K562 (cell line): ENCODE measurements at places on chromosomes 11 and 22. TPM values are rescaled to one million over a fixed set of nuclear protein-coding genes. Genes with fewer than 3 reads are reported as not detected.

DNA sequence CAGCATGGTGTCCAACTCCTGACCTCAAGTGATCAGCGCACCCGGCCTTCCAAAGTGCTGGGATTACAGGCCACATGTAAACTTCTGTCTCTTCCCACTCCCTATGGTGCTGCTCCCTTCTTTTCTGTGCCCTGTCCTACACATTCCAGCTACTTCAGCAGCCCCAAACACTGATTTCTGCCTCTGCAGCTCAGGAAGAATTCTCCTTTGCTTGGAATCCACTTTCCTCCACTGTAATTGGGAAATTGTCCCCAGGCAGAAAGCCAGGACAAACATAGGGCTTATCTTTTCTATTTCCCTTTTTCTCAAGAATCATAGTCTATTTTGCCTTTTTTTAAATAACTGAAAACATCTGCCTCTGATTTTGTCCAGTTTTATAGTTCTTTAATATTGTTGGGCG is 21.3 kb upstream of the DRG1 start:
- DNase-seq: no peak

DNA sequence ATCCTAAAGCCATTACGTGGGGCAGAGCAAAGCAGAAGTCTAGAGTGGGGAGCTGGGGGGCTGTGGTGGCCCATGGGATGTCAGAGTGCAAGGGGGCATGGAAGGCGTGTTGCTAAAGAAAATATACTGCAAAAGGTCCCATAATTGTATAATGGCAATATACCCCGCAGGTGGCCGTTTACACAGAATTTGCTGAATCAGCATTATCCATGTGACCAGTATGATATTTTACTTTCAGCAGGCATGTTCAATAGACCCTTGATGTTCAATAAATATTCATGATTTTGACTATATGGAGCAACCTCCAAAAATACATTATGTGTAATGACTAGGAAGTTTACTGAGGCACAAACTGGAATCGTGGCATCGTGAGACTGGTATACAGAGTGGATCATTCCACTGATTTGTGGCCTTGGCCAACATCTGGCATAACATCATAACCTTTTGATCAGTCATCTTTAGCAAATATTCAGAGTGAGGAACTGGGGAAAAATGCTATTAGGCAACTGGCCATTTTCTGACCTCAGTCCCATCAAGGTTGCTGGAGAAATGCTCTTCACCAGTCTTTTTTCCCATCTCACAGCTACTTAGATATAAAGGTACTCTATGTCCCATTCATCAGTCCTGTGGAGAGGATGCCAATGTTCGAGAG is 29.3 kb upstream of the PPP2R1B start:
- no peak for DNase-seq

DNA sequence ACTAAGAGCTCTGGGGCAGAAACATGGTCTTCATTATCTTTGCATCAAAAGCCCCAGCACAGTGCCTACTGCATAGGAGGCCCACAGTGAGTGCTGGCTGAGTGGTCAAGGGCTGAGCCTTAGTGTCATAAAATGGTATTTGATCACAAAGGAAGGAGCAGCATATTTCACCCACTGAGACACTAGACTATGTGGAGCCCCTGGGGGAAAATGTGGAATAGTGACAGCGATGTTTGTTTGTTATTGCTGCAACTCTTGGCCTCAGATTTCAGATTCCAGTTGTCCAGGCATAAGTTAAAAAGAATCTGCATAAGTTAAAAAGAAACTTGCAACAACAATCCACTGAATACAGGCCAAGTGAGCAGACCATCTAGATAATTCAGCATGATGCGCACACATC is 7.0 kb downstream of the KIRREL3 start:
- DNase-seq: no peak

DNA sequence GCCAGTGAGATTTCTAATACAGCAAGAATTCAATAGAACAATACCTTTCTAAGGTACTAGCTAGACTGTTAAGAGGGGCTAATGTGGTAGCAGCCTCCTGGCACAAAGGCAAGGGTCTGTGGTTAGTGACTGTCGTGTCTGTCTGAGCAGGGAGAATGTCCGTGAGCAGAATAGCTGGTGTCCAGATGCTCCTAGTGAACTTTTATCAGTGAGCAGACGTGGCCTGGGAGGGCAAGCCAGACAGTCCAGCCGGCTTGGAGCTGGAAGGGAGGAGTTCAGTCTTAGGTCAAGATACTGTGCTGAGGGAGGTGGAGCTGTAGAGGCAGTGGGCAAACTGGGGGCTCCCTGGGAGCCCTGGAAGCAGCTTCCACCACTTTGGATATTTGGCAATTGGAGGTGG is 138.6 kb downstream of the TEAD1 start:
- peak; percentile 82 for DNase-seq

GRCh38 chr22:38317995-38318715 is 922 bp upstream of the CSNK1E start:
- DNase-seq: peak; percentile 68

Gene TMEM41B
- 44.3 and 48.7 TPM in 2 replicates for total RNA-seq

GRCh38 chr11:33697997-33698396 is 2.6 kb downstream of the C11orf91 start:
- no peak for DNase-seq

Gene MTA2
- total RNA-seq: 176 and 203 TPM in 2 replicates

- DNase-seq: no peak
Observed at GRCh38 chr11:119936426-119936825, 201.5 kb downstream of the TRIM29 start.

DNA sequence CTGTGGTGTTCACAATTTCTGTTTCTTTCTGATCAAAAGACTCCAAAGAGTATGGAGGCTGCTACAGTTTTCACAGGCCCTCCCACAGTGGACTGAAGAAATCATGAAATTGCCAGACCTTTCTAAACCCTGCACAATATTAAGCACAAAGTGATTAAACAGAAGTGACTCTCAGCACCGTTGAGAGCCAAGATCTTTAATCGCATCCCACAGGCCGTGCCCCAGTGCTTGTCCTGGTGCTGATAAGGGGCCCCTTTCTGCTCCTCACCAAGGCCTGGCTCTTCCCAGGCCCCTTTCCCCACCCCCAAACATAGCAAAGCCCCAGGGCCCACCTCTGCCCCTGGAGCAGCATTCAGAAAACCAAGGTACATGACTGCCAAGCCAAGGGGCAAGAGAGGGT is 57.4 kb upstream of the BMAL1 start:
- no peak for DNase-seq

GRCh38 chr11:74721479-74721835 is 9.8 kb downstream of the CHRDL2 start:
- no peak for DNase-seq

DNA sequence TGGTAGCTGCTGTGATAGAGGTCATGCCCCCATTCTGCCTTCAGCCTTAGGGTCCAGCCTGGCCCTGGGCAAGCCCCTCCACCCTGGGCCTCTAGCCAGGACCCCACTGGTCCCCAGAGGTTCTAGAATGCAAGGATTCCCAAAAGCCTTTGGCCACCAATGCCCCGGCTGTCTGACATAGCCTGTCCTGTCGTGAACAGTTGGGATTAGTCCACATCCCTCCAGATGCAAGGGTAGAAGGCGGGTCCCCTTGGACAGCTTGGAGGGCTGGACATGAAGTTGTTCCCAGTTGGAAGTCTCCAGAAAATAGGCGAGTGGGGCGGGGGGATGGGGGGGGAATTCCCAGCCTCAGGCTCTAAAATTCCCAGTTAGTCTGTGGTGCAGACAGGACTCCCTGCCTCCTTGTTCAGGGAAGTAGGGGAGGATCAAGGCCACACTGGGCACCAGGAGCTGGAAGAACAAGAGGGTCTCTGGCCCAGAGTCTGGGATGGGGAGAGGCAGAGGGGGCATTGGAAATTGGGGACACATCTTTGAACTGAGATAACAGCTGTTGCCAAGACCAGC is 5.2 kb upstream of the ADORA2A start:
- no peak for DNase-seq

DNA sequence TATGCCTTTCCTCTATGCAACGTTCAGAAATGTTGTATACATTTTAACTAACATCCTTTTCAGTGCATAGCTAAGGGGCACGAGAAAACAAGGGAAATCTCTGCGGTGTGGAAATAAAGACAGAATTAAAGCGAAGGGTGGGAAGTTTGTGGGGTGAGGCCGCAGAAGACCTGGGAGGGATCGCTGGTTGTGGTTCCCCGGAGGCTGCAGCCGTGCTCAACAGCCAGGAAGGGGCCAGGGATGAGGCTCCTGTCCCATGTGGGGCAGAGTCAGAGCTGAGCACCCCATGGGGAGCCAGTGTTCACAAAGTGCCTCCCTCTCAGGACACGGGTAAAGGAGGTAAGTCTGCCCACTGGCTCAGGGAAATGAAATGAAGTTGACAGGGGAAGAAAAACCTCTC is 67.5 kb downstream of the MYEOV start:
- DNase-seq: no peak

Gene CBL
- total RNA-seq: 21.9 and 24.9 TPM in 2 replicates

Gene CABP7
- total RNA-seq: not detected in 2 replicates

GRCh38 chr22:43198936-43199335 is 12.0 kb upstream of the TTLL12 start:
- DNase-seq: no peak

DNA sequence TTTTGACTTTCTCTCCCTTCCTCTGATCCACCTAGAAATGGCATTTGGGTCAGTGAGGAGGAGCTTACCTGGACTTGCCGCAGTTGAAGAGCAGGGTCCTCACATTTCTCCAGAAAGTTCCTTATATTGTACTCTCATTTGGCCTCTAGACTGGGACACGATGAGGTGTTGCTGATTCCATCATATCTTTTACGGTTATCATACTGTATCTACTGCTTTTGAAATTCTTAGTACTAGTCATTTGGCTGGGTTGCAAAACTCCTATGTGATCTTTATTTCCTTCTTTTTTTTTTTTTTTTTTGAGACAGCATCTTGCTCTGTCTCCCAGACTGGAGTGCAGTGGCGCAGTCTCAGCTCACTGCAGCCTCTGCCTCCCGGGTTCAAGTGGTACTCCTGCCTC is 58.7 kb upstream of the FAM181B start:
- DNase-seq: no peak

Gene DGCR6
- 2.0 and 2.7 TPM in 2 replicates for total RNA-seq

GRCh38 chr11:86120807-86121206 is 51.9 kb upstream of the PICALM start:
- DNase-seq: no peak

Gene TUBA8
- total RNA-seq: 1.0 and 1.4 TPM in 2 replicates

Gene ANO1
- 0.13 TPM in 1 of 2 replicates, not detected in the other for total RNA-seq

- DNase-seq: no peak
Observed at GRCh38 chr11:132402071-132402684, 1031.8 kb downstream of the NTM start.

- no peak for DNase-seq
Observed at GRCh38 chr11:34339149-34340064, 18.4 kb downstream of the ABTB2 start.

GRCh38 chr11:61968758-61969390 is 1.4 kb upstream of the FTH1 start:
- no peak for DNase-seq

- no peak for DNase-seq
Observed at GRCh38 chr22:40312050-40312449, 34.2 kb upstream of the ADSL start.

DNA sequence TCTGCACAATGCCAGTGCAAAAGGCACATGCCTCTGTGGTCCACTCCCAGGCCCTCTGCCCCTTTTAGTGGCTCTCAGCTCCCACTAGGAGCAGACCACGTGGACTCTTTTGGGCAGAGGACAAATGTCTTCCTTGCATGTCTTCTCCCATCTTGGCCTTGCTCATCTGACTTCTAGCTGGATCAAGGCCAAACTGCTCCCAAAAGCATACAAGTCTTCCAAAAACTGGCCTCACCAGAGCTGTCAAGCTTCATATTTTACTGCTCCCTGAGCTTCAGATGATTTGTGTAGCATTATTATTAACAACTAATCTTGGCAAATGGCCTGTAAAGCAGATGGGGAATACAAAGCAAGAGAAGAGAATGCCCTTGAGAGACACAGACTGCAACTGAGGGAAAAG is 6.9 kb downstream of the SMPD1 start:
- no peak for DNase-seq

GRCh38 chr11:21411104-21411503 is 741.7 kb downstream of the NELL1 start:
- DNase-seq: no peak

Gene SMC1B
- not detected in 2 replicates for total RNA-seq

Gene PAAF1
- 23.9 and 29.7 TPM in 2 replicates for total RNA-seq

- DNase-seq: no peak
Observed at GRCh38 chr11:15228331-15228849, 113.7 kb downstream of the INSC start.

GRCh38 chr22:38246692-38247091 is 26.1 kb downstream of the TMEM184B start:
- no peak for DNase-seq

DNA sequence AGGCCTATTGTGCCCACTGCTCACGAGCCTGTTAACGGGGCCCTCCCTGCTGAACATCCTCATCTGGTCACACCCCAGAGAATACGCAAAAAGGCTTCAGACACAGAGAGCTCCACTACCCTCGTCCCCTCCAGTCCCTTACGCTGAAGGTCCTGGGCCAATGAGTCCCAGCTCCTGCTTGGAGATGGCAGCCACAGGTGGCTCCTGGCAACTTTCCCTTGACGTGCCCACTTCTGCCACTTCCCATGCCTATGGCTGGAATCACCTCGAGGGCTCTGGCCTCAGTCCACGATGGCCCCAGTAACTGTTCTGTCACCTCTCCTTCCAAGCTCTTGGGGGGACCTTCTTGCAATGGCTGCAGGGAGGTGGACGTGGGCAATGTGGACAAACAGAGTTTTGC is 12.7 kb downstream of the PHF21B start:
- DNase-seq: no peak

DNA sequence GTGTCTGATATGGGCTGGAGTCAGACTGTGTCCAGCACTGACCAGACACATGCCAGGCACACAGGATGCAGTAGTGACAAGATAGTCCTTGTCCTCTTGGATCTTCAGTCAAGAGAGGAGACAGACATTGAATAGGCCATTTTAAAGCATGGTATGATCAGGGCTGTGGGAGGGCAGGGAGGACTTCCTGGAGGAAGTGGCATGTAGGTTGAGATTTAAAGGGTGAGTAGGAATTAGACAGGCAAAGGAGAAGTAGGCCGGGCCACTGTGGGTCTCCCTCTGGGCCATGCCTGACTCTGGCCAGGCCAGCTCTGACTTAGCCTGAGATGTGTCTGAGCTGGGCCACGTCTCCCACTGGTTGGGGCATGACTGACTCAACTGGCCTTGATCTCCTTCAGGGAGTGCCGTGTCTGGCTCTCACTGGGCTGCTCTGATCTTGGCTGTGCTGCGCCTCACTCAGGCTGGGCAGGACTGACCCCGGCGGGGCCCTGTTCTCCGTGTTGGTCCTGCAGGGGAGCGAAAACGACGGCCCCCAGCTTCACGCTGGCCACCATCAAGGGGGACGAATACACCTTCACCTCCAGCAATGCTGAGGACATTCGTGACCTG is 71.2 kb downstream of the MYO7A start:
- no peak for DNase-seq

DNA sequence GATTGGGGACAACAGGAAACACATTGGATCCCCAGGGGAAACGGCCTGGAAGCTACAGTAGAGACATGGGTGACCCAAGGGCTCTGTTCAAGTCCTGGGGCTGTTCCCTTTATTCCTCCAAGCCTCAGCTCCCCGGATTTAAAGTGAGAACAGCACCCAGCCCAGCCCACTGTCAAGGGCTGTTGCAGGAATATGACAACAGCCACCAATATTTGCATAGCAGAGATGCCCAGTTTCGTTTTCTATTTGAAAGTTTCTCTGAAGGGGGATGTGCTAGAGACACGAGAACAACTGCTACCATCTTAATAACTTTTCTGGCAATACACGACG is 81.1 kb upstream of the WNT7B start:
- DNase-seq: no peak

Gene F2
- 0.16 and 0.22 TPM in 2 replicates for total RNA-seq

- DNase-seq: no peak
Observed at GRCh38 chr11:15662285-15662684, 547.6 kb downstream of the INSC start.
